ENCODE measurements at places on chromosomes 2 and 18.

- DNase-seq, result no peak
These were observed 622 bp downstream of the LRP2 start for GRCh38 chr2:169361706-169362117.

DNA sequence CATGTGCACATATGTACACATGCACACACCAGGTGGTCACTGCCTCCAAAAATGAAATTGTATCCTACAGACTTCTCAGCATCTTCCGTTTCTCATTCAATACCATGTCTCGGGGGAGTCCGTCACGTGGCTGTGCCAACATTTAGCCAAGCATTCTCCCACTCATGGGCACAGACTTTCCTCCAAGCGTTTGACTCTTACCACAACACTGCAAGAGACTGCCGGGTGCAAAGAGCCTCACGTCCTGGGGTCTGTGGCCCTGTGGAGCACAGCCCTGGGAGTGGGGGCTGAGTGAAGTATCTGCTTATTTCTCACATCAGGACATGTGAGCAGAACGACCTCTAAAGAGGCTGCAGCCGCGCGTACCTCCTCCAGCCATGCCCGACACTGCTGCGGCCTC lies 28.0 kb downstream of the HDAC4 start:
- DNase-seq, result no peak

DNA sequence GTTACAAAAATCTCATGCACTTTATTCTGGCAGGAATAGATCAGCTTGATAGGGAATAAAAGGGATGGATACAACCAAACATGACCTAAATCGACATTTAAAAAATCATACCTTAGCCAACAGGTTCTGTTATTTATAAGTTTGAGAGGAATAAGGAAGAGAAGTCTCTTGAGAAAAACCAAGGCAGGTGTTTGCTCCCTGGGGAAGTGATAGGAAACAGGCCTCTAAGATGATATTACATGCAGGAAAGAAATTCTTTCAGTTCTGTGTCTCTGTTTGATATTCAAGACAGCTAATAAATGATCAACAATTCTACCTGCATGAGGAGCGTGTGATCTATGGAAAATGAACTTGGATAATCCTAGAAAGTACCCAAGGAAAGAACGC lies 184.8 kb upstream of the ZEB2 start:
- DNase-seq, result no peak

GRCh38 chr2:159921752-159922404 lies 123.9 kb upstream of the CD302 start:
- DNase-seq, result no peak

- DNase-seq, result no peak
These were observed 6.7 kb downstream of the SFTPB start for GRCh38 chr2:85661139-85661858.

- no peak for DNase-seq
These were observed 760.4 kb downstream of the ADCYAP1 start for GRCh38 chr18:1665079-1665478.

- DNase-seq, result no peak
These were observed 61.2 kb downstream of the ACYP2 start for GRCh38 chr2:54176577-54176976.

GRCh38 chr2:110101280-110101844 lies 14.3 kb downstream of the MALL start:
- DNase-seq, result peak; percentile 99

- DNase-seq, result no peak
These were observed 154.0 kb downstream of the MBP start for GRCh38 chr18:76978616-76979015.

DNA sequence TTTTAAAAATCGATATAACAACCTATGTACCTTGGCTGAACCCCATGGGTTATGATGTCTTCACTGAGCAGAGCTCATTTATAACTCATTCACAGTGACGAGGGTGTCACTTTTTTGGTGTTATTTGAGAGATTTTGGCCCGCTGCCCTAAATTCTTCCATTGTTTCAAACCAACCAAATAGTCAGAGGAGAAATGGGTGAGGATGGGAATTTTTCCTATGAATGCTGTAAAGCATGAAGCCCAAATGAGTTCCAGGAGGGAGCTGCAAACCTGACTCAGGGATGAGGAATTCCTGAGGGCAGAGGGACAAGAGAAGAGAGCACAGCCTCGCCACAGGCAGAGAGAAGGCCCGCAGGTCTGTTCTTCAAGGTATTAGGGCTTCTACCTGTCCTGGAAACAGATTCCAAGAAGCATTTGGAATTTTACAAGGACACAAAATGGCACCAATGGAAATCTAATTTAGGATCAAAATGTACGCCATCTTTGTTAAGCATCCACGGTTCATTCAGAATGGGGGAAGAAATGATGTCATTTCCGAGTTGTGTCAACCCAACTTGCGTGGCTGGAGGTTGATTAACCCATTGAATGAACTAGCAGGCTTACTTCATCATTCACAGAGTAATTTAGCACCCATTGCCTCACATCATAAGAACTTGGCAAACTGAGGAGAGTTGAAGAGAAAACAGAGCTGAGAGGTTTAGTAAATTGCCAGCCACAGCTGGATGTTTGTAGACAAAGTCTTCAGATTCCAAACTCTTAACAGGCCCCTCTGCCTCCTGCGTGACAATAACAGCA lies 133.5 kb downstream of the LAMA3 start:
- DNase-seq, result no peak

DNA sequence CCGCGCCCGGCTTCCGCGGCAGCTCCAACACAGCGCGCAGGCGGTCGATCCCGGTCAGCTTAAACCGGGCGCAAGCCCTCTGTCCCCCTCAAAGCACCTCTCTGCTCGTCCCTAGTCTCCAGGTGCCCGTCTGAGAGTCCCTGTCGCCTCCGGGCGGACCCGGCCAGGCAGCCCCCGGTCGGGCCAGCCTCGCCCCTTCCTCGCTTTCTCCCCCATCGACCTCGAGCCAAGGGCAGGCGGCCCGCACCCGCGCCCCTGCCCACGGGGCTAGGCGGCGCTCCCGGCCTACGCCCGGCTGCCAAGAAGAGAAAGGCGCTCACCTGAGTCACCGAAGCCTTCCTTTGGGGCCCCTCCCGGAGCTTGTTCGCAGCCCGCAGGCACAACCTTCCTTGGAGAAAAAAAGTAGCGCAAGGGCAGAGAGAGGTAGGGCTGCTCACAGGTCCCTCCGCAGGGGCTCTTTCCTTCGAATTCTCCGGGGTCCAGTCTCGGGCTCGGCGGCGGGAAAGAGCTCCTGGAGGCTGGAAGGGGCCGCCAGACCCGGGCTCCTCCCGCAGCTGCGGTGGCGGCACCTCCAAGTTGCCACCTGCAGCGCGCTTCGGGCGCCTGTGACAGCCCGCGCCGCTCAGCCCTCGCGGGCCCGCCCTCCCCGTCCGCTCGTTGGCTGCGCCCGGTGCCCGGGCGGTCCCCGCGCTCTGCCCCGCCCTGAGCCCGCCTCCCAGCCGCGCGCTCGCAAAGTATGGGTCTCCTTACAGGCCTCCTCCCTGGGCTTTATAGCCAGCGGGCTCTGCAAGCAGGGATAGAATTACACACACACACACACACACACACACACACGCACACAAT lies 86.5 kb upstream of the EPB41L3 start:
- DNase-seq, result no peak

- no peak for DNase-seq
These were observed 17.7 kb downstream of the EHBP1 start for GRCh38 chr2:62723253-62723652.

Data from SW 1271 (cell line).